ENCODE measurements at places on chromosomes 2 and 18. TPM values are rescaled to one million over a fixed set of nuclear protein-coding genes. Genes with fewer than 3 reads are reported as not detected.

GRCh38 chr2:208013285-208014178 is 11.8 kb downstream of the PLEKHM3 start:
- DNase-seq = no peak

Gene DPYSL5
- not detected for total RNA-seq

Gene MYO1B
- total RNA-seq = 0.67 TPM

DNA sequence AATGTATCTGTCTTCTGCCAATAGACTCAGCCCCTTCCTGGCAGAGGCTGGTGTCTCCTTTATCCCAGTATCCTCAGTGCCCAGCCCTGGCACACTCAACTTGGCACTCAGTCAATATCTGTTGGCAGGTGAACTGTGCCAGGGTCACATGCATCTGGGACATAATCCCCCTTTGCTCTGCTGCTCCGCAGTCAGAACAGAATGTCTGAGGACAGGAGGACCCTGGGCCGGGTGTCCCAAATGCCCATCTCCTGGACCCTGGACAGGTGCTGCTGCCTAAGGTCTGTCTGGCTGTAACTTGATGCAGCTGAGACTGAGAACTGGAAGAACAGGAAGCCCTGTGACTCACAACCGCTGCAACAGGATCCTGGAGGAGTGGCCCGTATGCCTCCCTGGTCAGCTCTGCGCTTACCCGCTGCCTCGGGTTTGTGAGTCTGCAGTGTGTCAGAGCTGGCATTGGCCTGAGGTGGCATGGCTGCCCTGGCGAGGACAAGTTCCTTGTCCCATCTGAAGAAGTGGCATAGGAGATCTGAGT is 11.4 kb downstream of the HK2 start:
- DNase-seq = no peak

DNA sequence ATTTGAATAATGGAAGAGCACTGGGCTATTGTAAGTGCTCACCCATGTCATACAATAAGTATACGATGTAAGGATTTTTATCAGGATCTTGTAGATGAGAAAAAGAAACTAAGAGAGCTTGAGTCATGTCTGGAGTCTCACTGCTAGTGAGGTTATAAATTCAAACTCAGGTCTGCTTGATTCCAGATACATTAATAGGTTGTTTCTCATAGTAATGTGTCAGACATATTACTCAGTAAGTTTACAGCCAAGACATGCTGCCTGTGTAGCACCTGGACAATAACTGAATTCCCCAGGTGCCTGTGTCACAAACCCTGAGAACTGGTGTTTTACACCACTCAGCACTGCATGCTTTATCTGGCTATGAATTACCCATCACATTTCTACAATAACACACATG is 216.9 kb upstream of the LRP1B start:
- DNase-seq = no peak

Gene MXD1
- 14.3 TPM for total RNA-seq

- no peak for DNase-seq
Observed at GRCh38 chr2:27408601-27409320, 630 bp downstream of the PPM1G start.

Gene NEDD4L
- total RNA-seq = 25.7 TPM

Data from B cell (primary cell).